ENCODE measurements at places on chromosomes 2 and 18.

- no peak for DNase-seq
Measured at GRCh38 chr2:108428286-108429009, 20.6 kb upstream of the GCC2 start.

DNA sequence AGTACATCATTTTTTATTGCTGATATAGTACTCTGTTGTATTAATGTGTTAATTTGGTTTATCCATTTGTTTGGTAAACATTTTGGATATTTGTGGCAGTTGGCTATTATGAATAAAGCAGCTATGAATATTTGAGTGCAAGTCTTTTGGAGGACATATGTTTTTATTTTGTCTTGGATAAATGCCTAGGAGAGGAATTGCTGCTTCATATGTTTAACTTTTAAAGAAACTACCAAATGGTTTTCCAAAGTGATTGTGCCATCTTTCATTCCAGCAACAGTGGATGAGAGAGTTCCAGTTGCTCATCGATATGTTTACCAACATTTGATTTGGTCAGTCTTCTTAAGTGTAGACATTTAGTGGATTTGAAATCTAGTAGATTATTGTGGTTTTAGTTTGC, 51.8 kb downstream of the MERTK start:
- no peak for DNase-seq

- peak; percentile 69 for DNase-seq
Measured at GRCh38 chr2:149858901-149859634, 271.5 kb upstream of the MMADHC start.

DNA sequence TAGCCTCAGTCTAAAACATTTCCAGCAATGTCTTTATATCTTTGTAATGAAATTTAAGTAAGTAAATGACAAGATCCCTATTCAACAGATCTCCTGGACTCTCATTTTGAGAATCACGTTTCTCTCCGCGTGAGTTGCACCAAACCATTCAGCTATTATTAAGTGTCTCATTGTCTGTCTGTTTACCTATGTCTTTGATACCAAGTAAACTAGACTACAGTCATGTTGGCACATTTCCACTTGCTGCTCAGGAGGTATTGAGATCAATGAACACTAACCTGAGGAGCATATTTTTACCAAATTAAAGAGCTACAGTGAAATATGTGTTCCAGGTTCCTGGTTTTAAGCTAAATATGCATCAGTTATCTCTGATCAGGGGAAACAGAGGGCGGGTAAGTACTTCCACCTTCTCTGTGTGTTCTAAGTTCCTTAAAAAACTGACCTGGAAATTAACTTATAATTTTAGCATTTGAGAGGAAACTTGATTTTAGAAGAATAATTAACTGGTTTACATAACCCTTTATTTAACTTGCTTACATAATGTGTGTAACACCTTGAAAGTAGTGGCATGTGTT, 125.8 kb downstream of the OSBPL6 start:
- no peak for DNase-seq

- DNase-seq, result no peak
Measured at GRCh38 chr18:28088477-28088876, 88.5 kb downstream of the CDH2 start.

DNA sequence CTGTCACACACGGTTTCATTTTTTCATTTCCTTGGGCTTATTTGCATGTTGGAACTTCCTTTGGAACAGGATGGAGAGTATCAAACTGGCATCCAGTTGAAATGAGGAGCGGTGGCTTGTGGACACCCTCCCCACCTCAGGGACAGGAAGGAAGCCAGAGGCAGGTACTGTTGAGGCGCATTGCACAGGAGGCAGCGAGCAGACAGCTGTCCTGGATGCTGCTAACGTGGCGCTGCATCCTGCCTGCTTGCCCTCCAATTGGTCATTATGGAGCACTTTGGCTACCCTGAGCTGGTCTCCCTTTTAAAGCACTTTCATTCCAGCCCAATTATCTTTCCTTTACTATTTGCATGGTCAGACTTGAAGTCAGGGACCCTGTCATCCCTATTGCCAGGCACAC, 80.7 kb upstream of the ITGA4 start:
- no peak for DNase-seq

- no peak for DNase-seq
Measured at GRCh38 chr2:18290386-18290785, 270.1 kb downstream of the RDH14 start.

DNA sequence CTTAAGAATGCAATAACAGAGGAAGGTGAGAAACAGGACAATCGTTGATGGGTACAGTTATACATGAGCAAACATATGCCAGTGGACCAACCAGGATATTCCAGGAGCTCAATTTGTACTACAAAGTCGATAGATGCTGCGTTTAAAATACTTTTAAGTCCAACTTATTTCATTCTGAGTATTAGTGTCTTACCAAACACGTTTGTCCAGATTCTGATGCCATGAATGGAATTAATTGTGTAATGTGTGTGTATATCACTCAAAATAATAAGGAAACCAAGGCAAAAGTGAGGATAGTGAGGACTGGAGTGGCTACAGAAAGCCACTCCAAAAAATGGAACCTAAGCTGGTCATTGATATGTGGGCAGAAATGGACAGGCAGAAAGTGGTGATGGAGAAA, 332.6 kb downstream of the RIT2 start:
- DNase-seq, result no peak

- no peak for DNase-seq
Measured at GRCh38 chr2:120738786-120739437, 3.2 kb downstream of the GLI2 start.

DNA sequence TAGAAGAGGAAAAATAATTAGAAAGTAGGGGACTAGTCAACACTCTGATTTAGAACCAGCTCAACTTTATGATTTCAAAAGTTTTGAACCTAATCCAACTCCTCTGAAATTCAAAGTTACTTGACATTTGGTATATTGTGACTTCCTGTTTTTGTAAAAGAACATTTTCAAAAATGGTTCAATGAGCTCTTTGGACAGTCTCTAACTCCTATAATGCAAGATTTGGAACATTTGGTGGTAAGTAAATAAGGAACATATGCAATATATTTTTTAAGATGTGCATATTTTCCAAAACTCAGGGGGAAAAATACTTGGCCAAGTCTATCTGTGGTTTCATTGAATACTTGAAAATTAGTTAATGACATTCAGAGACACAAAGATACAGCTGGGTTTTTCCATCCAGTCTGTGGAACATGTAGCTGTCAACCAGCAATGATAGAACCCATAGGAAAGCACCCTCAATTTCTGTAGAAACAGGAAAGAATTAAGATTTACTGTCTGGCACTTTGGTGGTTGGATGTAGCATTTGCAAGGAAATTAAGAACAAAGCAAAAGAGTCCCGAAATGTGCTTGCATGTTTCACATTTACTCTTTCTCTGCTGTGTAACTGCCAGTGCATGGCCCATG, 17.0 kb upstream of the ANKRD44 start:
- DNase-seq, result no peak

- no peak for DNase-seq
Measured at GRCh38 chr2:104745846-104746245, 108.1 kb upstream of the POU3F3 start.

All from astrocyte of the spinal cord (primary cell).